DMS153 (cell line): ENCODE measurements at places on chromosomes 5 and 9.

DNA sequence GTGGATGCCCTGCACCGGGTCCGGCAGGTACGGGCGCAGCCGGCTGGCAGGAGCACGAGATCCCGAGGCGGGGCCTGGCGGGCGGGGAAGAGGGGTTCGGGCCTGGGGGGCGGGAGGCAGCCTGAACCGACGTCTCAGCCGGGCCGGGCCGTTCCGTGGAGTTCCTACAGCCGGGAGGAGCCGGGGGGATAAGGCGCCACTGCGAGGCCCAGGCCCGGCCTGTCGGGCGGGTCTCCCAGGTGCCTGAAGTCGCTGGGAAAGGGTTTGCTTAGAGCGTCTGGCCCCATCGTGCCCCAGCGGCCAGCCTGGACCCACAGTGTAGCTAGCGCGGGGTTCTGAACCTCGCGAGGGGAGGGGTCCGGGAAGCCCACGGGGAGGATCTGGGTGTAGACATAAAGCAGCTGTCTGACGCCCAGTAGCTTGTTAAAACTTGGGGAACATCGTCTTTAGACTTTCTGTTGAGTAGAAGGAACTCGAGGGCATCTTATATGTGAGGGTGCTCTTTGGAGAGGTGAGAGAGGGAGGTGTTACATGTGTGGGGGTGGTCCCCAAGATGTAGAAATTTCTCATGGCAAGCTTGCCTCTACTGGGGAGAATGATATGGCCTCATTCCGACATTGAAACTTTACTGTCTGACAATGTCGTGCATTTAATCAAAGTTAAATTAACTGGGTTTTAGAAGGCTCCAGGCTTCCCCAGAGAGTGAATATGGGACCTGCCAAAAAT is 524 bp downstream of the FUBP3 start:
- no peak for DNase-seq

- no peak for DNase-seq
Measured at GRCh38 chr9:125089331-125089730, 54.0 kb downstream of the SCAI start.

GRCh38 chr5:56019306-56020272 is 24.8 kb upstream of the IL6ST start:
- no peak for DNase-seq

- DNase-seq, result no peak
Measured at GRCh38 chr9:4196886-4197285, 103.0 kb downstream of the GLIS3 start.

- no peak for DNase-seq
Measured at GRCh38 chr5:2995035-2995434, 243.6 kb upstream of the IRX2 start.

DNA sequence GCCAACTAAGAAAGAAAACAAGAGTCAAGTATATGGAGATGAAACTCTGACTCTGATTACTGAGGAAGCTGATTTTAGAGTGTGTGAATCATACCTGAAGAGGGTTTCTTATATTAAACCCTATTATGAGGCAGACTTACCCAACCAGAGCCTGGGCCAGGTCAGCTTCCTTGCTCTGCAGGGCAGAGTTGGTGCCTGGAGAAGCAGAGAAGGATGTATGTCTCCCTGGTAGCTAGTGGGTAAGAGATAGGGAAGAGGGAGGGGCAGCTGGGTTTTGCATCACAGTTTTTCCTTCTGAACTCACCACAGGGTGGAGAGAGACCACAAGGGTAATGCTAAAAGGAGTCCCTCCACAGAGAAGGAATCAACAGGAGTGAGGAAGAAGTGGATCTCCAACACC is 104.1 kb downstream of the CMYA5 start:
- DNase-seq, result no peak

DNA sequence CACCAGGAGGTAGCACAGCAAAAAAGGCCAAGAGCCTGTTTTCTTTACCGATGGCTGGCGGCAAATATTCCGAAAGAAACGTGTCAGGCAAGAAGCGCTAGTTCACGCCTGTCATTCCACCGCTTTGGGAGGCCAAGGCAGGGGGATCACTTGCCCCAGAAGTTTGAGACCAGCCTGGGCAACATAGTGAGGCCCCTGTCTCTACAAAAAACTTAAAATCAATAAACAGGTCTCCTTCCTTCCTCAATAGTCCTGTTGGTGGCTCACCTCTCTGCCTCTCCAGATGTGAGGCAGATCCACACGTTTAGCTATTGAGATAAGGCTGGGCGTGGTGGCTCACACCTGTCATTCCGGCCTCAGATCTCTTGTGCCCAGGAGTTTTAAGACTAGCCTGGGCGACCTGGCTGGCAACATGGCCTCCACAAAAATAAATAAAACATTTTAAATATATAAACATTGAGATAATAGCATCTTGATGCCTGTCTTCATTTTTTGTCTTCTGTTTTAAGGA is 1.3 kb upstream of the TMEM250 start:
- no peak for DNase-seq

- DNase-seq, result no peak
Measured at GRCh38 chr5:150045549-150045948, 40.8 kb downstream of the CSF1R start.

DNA sequence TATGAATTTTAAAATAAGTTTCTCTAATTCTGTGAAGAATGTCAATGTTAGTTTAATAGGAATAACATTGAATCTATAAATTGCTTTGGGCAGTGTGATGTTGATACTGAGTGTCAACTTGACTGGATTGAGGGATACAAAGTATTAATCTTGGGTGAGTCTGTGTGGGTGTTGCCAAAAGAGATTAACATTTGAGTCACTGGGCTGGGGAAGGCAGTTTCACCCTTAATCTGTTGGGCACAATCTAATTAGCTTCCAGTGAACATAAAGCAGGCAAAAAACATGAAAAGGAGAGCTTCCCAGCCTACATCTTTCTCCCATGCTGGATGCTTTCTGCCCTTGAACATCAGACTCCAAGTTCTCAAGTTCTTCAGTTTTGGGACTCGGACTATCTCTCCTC is 832.0 kb upstream of the ARRDC3 start:
- no peak for DNase-seq

DNA sequence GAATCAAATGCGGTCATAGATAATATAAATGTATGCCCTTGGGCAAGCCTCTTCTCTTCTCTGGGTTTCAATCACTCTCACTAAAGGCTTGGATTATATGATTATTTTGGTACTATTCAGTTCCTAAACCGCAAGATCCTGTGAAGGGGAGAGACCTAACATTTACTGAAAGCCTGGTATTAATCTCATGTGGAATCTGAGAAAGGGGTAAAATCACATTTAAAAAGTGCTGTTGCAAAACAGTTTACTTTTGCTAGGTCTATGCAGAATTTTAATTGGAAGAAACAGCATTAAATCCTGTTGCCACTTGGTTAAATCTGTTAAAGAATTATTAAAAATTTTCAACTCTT is 50.7 kb downstream of the SLC44A1 start:
- DNase-seq, result no peak

- no peak for DNase-seq
Measured at GRCh38 chr5:53785924-53786323, 225.5 kb downstream of the NDUFS4 start.

GRCh38 chr9:37555786-37556185 is 20.4 kb downstream of the FBXO10 start:
- DNase-seq, result no peak

GRCh38 chr5:155461304-155461703 is 447.7 kb downstream of the KIF4B start:
- DNase-seq, result no peak

DNA sequence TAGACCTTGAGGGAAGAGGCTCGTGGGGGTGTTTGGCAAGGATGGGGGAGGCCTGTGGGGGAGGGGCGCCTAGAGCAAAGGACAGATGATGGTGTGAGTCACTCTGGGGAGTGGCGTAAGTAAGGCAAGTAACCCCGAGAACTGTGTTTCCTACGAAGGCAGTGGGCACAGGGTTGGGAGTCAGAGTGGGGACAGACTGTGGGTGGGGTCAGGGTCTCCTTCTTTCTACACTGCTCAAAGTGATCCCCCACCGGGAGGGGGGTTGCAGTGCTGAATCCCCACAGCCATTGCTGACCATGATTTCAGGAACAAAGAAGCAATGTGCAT is 136.8 kb downstream of the TENT4A start:
- DNase-seq, result no peak

- DNase-seq, result no peak
Measured at GRCh38 chr5:172505403-172505759, 51.1 kb upstream of the SH3PXD2B start.

GRCh38 chr5:62168506-62169281 is 137.3 kb upstream of the KIF2A start:
- no peak for DNase-seq

GRCh38 chr5:172729588-172729987 is 41.4 kb downstream of the DUSP1 start:
- DNase-seq, result no peak

DNA sequence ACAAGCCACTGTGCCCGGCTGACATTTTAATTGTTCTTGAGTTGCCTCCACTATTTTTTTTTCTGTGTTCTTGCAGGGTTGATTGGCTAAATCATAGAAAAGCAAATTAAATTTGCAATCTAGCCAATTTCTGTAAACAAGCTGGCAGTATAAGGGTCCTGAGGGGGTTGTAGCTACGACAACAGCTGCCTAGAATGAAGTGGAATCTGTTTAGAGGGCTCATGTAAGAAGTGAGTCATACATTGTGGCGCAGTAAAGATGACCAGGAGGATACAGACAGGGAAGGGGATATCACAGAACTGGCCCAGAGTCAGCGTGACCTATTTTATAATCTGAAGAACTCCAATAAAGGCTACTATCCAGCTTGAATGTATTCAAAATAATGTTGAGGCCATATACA is 82.2 kb upstream of the TLE1 start:
- no peak for DNase-seq

GRCh38 chr5:40165106-40165788 is 514.5 kb upstream of the PTGER4 start:
- DNase-seq, result no peak

DNA sequence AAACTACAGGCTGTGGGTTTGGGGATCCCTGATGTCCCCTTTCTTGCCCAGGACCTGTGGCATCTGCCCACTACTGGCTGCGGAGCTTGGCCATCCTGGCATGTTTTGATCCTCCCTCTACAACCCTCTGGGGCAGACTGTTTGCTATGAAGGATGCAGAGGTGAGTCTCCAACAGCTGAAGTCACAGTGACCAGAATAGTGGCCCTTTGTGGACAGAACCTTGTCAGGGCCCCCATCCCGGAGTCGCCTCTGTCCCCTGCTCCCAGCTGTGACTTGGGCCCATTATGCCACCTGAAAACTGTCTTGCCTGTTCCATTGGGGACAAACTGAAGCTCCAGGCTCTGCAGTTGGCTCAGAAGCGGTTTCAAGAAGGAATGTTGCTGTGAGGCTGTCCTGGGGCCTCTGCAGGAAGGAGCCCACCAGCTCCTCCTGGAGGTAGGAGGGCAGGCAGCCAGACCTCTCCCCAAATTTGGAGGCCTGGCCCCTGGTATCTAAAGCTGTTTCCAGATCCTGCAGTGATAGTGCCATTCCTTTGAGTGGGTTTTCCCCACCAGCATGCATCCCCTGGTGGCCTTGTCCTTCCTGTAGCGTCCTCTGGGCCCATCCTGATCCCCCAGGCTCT is 93.3 kb downstream of the BARX1 start:
- DNase-seq, result no peak

DNA sequence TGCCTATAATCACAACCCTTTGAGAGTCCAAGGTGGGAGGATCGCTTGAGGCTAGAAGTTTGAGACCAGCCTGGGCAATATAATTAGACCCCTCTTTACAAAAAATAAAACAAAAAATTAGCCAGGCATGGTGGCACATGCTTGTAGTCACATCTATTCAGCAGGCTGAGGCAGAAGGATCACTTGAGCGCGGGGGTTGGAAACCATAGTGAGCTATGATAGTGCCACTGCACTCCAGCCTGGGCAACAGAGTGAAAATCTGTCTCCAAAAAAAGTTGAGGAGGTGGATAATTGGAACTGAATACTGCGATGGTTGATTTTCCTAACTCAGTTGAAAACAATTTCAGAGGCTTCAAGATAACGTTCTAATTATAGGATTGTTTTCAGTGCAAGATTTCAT is 52.6 kb downstream of the EDIL3 start:
- DNase-seq, result no peak

DNA sequence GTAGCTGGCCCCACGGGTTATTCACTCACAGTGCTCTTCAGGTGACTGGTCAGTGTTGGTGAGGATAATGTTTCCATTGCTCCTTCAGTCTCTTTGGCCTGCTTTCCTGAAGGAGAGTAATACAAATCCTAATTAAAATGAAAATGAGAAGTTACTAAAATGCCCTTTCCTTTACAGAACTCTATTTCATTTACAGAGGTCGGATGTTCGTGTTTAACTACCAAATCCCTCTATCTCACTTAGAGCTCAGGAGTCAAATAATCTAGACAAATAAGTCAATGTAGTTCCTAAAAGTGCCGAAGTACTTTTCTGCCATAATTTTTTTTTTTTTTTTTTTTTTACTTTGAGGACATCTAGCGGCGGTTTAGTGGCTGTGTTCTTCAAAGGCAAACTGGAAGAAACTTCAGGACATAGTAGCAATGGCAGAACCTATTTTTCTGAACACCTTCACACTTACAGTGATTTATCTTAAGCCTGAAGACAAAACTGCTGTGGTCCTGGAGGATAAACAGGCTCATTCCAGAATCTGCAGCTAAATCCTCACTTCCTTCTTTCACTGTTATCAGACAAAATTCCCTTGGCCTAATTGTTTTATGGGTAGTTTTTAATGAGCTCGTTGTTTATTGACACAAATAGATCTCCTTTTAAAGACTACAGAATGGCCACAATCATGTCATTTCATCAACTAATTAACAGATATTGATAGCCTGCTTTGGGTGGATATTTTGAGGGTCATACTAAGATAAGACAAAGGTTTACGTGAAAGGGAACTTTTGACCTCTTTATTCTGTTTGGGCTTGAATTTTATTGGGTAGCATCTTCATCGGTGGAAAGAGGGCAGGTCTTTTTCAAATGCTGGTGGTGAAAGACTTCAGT is 207.6 kb upstream of the DMRTA1 start:
- DNase-seq, result peak; percentile 43

DNA sequence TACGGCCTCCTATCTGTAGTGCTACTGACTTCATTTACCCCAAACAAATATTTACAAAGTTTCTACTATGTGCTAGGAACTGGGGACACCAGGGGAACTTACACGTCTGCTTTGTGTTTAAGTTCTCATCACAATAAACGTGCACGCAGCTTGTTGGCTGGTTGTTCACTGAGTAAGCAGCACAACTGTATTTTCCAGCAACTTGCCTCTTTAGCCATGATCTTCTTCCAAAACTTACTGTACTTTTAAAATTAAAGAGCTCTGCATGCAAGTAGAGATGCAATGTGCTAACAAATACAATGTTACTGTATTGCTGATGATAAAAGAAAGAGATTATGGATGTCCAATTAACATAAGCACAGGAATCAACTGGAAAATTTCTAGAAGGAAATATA is 62.8 kb downstream of the RAPGEF1 start:
- no peak for DNase-seq

GRCh38 chr9:91415290-91415689 is 8.3 kb downstream of the NFIL3 start:
- no peak for DNase-seq
